ENCODE measurements at places on chromosomes 2 and 18. TPM values are rescaled to one million over a fixed set of nuclear protein-coding genes. Genes with fewer than 3 reads are reported as not detected.

- DNase-seq = no peak
Observed at GRCh38 chr2:40579247-40579646, 127.4 kb upstream of the SLC8A1 start.

GRCh38 chr2:100320547-100321178 lies 1.6 kb downstream of the LONRF2 start:
- DNase-seq = no peak

DNA sequence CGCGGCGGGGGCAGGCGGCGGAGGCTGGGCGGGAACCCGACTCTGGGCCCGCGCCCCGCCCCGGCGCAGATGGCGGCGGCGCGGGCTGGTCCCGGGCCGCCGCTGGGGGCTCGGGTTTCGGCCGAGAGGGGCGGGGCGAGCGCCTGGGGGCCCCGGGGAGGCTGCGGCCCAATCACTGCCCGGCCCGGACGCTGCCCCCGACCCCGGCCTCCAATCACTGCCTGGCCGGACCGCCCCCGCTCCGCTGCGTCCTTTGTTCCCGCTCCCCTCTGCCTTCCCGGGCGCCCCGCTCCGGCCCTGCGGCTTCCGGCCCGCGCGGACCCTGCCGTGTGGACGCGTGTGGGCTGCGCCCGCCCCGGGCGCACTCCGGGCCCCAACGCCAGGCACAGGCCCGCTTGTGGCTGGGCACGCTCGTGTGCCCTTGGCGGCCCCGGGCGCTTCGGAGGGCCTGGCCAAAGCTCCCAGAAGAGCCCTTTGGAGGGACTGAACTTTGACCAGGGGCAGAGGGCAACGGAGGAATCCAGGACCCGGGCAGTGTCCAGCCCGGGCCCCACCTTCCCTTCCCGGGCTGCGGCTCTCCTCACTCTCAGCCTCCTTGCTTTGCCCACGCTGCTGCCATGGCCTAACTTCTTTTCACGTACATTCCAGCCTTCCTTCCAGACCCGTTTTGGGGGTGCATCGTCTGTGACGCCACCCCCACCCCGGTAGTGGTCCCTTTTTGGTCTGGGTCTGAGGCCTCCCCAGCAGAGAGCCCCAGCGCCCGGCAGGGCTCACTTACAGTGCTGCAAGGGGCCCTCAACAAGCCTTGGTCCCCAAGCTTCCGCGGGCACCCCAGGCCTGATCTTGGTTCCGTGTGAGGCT lies 27.1 kb upstream of the PTMA start:
- peak; percentile 75 for DNase-seq

- peak; percentile 55 for DNase-seq
Observed at GRCh38 chr2:199019898-199020507, 437.7 kb downstream of the SATB2 start.

- no peak for DNase-seq
Observed at GRCh38 chr2:88077080-88077479, 9.5 kb downstream of the SMYD1 start.

- peak; percentile 93 for DNase-seq
Observed at GRCh38 chr2:28610583-28611201, 114.8 kb downstream of the PLB1 start.

DNA sequence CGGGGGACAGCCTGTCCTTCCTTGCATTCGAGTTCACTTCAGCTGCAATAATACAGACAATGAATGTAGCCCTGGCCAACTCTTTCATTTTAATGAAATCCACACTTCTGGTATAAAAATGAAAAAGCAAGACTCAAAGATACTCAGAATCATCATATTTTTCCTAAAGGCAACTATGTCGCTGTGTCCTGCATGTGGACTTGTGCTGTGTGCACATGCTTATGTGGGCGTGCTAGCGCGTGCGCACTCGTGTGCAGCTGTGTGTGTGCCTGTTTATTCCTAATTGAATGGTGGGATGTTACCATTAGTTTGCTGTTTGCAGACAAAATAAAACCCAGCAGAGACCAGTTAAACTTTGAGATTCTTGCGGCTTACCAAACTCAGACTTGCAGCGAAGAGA lies 49.6 kb downstream of the SMIM21 start:
- no peak for DNase-seq

GRCh38 chr2:79638410-79638809 lies 125.6 kb downstream of the CTNNA2 start:
- no peak for DNase-seq

DNA sequence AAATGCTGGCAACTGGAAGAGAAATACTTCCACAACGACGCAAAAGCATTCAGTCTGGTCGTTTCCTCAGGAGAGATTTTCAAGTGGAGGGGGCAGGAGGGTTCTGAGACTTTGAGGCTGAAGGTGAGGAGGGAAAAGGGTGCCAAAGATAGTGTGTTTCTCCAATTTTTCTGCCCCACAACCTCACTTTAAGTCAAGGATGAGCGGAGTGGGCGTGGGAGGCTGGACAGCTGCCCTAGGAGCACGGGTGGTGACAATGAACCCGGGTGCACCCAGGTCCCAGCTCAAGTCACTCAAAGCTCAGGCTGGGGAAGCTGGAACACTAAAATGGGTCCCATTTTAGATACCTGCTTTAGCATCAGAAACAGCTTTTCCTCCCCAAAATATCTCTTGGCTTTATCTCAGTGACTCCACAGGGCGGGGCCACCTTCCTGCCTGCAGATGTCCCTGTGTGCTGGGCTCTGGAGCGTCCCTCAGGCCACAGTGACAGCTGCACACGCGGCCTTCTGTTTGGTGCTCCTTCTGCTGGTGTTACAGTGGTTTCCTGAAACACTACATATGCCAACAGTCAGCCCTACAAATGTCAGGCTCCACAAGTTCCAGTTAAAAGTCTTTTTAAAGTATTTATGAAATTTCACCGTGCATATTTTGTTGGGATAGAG lies 1.4 kb upstream of the MBP start:
- peak; percentile 41 for DNase-seq

DNA sequence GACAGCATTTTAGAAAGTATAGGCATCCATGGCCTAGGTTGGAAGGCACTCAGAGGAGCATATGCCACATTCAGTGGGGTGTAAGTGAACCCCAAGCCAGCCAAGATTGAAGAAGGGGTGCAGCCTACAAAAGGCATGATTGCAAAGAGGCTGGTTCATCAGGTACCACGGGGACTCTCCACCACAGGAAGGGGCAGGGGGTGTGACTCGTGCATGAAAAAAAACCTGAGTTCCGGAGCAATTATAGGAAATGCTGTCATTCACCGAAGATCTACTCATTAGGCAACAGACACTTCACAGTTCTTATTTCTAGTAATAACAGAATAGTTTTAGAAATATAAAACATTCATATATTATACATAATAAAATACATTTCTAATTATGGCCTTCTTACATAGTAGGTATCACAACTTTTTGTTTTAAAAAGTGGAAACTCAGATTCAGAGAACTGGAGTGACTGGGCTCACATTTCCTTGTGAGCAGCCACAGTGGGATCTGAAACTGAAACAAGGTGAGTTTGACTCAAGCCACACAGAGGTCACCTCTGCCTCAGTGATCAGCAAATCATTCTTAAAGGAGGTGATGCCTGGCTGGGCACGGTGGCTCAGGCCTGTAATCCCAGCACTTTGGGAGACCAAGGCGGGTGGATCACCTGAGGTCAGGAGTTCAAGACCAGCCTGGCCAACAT lies 188.4 kb upstream of the GYPC start:
- DNase-seq = no peak

DNA sequence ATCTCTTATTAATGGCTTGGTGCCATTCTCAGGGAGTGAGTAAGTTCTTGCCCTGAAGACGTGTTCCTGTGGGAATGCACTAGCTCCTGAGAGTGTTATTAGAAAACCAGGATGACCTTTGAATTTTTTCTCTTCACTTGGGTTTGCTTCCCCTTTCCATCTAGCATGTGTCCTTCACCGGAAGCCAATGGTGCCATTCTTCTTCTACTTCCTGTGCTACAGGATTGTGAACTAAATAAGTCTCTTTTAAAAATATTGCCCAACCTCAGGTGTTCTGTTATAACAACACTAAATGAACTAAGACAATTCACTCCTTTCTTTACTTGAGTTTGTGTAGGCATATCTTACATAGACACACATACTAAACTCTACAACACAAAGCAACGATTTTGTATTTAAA lies 447.0 kb downstream of the SOX11 start:
- DNase-seq = no peak

DNA sequence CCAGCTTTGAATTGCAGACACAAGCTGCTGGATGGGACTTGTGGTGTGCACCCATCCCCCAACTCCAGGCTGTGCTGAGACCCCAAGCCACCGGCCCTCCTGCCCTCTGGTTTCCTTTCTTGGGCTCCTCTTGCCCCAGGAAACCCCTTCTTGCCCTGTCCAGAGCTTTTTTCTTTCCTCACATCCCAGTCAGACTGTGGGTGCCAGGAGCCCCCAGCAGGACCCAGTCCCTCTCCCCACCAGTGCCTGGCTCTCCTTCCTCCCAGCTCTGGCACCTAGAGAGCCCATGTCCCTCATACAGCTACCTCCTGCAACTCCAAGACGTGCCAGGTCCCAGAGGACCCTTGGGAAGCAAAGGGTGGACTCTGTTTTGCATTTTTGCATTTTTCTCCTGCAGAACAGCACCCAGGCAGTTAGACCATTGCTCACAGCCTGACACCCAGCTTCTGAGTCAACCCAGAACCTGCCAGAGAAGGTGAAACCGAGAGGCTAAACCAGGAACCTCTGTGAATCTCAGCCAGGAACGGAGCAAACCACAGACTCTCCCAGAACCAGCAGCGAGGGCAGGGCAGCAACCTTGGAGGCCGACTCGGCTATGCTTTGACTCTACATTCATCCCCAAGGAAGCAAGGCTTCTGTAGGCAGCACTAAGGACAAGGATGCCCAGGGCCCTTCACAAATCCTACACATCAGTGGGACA lies 221.1 kb downstream of the ANAPC1 start:
- no peak for DNase-seq

GRCh38 chr2:113791697-113792590 lies 35.5 kb upstream of the SLC35F5 start:
- DNase-seq = no peak

The GKN2 gene
- not detected for total RNA-seq

The GALNT5 gene
- total RNA-seq = 70.6 TPM

The SH3BP4 gene
- 53.3 TPM for total RNA-seq

The MYOM1 gene
- 0.06 TPM for total RNA-seq

The UGT1A3 gene
- not detected for total RNA-seq

The ANTXR1 gene
- 181 TPM for total RNA-seq

The EPHA4 gene
- 17.4 TPM for total RNA-seq

The LRRC30 gene
- not detected for total RNA-seq

The IFT172 gene
- 5.7 TPM for total RNA-seq

The COLEC11 gene
- not detected for total RNA-seq

All from LHCN-M2 (cell line).